ENCODE measurements at places on chromosomes 5 and 9.

GRCh38 chr5:176183321-176184074, 54.7 kb upstream of the SIMC1 start:
- no peak for DNase-seq

DNA sequence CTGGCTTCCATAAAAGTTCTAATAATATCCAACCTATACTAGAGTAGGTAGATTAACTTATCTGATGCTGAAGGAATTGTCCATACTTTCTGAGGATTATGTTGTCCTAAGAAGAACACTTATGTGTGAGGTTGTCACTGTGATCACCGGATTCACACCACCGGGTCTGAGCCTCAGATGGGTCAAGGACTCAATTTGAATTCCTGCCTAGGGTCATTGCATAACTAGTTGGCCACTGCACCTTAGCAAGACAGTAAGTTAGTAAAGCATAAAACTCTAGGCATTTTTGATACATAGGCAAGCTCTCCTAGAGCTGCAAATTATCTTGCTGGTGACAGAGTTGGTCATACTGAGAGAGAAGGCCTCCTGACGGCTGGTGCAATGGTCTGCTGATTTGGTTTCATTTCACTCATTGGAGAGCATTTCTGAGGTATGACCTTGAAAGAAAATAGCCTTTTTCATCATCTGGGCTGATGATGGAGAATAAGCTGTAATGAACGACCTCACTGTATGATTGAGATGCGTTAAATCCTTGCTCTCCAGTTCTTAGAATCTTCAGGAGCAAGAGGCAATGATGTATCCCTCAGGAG, 72.0 kb upstream of the CKMT2 start:
- DNase-seq, result no peak

DNA sequence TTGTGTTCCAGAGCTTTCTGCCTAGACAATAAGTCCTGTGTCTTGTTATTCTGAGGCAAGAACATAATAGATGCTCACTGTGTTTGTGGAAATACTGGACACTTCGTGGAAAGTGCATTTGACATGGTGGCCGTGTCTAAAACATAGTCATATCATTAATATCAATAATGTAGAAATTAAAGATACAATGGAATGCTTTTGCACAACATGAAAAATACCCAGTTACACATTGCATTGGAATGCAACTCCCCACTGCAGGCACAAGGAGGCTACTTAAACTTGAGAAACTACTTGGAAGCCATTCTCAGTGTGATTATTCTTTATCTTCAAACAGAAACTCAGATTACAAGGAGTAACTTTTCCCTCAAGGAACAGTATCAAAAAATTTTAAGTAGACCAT, 145.3 kb upstream of the ZNF462 start:
- no peak for DNase-seq

GRCh38 chr9:129166623-129167557, 11.2 kb downstream of the IER5L start:
- DNase-seq, result no peak

- no peak for DNase-seq
These were observed 86.7 kb upstream of the PCA3 start for GRCh38 chr9:76677481-76678055.

GRCh38 chr5:87113861-87114260, 153.8 kb upstream of the RASA1 start:
- no peak for DNase-seq

GRCh38 chr9:91782708-91783214, 167.3 kb downstream of the ROR2 start:
- no peak for DNase-seq

DNA sequence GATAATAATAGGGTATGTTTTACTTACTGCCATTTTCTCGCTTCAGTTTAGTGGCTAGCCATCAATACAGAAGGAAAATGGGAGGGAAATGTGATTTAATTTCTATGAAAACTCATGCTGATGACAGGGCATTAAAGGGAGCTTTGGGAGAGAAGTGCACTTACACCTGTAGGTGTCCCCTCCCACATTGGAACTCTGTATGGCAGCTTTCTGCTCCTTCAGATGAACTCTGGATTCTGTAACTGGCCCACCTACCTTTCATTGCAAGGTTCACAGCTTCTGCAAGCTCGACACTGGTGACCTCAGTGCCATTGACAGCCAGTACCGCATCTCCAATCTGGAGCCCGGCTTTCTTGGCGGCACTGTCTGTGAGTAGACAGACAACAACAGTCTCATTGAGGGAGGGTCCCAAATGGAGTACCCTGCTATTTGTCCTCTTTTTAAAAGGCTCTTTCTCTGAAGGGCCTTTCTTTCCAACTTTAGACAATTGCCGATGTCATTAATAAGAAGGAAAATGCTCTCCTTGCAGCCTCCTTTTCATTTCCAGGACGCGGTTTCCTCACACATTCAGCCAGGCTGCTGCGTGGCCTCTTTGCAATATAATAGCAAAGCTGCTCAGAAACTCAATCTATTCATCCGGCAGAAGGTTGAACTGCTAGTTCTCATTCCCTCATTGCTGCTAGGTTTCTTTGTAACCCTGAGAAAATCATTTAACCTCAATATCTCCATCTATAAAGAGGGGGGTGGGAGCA, 63.6 kb downstream of the NUDT12 start:
- DNase-seq, result no peak

DNA sequence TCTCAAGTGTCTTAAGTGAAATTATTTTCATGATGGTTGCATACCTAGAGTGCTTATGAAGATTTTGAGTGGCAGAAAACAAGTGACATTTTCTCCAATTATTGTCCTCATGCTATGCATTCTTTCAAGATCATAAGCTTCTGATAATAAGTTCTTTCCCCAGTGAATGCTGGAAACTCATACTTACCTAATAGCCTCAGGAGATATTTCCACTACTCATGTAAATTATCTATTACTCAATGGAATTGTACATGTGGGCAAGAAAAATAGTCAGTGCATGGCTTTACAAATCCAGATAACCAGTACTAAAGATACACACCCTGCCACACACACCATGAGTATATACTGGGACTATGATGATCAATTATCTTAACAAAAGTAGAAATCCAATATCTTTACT, 1219.4 kb upstream of the C9orf72 start:
- no peak for DNase-seq

GRCh38 chr5:10762776-10763500, 1.9 kb upstream of the DAP start:
- no peak for DNase-seq

- DNase-seq, result no peak
These were observed 19.8 kb downstream of the JADE2 start for GRCh38 chr5:134545070-134545868.

DNA sequence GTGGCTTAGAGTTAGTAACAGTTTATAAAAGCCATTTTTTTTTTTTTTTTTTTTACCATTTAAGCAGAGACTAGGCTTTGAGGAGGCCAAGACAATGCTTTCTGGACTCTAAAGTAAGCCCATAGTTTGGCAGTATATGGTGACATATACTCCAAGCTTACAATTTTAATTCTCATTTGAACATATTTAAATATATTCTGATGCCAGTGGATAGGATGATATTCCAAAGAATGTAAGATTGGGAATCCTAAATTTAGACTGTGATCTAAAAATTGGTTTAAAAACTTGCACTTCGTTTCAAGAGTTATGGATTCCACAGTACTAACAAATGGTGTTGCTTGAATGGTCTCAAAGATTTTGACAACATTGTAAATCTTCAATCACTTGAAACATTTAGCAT, 112.1 kb downstream of the CWC27 start:
- DNase-seq, result no peak

DNA sequence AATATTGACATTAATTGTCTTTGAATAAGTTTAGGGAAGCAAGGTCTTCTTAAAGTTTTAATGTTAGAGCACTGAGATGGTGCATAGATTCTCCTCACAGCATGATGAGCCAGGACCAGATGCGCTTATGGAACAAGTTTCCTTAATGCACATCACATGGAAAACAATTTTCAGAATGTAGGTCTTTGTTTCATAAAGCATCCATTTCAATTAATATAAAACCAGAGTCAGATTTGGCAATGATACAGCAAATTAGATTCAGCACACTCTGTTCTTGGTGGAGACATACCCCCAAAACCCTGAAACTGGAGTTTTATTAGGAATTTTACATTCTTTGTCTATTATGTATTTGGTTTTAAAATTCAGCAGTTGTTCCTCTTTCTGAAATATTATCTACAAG, 402.1 kb upstream of the SEMA6A start:
- no peak for DNase-seq

GRCh38 chr9:113599646-113600022, 136.1 kb downstream of the RGS3 start:
- DNase-seq, result no peak

DNA sequence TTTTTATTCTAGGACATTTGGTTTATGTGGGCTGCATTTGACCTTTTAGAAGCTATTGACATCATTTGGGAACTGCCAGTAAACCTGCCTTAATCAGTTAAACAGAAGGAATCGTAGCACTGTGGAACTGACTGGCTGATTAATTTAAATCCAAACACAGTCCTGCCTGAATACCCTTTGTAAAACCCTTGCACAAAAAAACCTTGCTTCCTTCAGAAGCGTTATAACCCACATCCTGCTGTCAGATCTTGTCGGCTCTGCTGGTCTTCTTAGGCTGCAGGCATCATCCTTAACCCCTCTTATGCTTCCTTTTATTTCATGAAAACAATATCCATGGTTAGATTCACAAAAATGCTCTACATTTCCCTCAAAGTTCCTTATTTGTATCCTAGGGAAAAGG, 46.3 kb downstream of the PAM start:
- no peak for DNase-seq

DNA sequence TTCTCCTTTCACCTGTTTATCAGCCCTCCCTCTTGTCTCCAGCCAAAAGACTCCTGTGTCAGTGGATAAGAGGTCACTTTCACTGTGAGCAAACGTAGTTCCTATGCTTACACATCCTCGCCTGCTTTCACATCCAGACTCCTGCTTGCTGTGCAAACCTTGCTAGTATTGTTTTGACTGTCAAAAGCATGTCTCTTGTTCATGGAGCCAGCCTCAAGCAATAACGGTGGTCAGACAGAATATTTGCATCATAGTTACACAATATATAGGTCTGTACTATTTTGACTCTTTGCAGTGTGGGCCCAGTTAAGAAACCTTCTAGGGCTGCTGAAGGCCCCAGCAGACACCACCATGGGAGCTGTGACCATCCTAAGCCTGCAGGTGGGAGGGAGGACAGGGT, 420.0 kb downstream of the SEMA5A start:
- no peak for DNase-seq

GRCh38 chr5:9062873-9063272, 483.0 kb downstream of the SEMA5A start:
- DNase-seq, result no peak

GRCh38 chr5:170338933-170339779, 41.6 kb upstream of the LCP2 start:
- DNase-seq, result peak; percentile 45

DNA sequence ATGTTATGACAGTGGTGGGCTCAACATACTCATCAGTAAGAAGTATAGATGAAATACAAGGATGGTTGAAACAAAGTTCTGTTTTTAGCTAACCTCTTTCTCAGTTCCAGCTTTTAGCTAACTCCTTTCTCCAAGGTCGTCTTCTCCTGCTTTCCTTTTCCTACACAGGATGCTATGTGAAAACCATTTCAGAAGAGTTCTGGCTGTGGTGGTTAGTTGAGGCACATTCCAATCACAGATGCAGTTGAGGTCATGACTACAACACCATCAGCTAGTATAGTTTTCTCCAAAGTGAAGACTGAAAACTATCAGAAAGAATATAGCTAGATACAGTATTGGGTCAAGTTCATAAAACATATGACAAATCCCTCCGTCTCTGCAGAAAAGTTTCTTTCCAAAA, 477.7 kb upstream of the C9orf72 start:
- DNase-seq, result no peak

DNA sequence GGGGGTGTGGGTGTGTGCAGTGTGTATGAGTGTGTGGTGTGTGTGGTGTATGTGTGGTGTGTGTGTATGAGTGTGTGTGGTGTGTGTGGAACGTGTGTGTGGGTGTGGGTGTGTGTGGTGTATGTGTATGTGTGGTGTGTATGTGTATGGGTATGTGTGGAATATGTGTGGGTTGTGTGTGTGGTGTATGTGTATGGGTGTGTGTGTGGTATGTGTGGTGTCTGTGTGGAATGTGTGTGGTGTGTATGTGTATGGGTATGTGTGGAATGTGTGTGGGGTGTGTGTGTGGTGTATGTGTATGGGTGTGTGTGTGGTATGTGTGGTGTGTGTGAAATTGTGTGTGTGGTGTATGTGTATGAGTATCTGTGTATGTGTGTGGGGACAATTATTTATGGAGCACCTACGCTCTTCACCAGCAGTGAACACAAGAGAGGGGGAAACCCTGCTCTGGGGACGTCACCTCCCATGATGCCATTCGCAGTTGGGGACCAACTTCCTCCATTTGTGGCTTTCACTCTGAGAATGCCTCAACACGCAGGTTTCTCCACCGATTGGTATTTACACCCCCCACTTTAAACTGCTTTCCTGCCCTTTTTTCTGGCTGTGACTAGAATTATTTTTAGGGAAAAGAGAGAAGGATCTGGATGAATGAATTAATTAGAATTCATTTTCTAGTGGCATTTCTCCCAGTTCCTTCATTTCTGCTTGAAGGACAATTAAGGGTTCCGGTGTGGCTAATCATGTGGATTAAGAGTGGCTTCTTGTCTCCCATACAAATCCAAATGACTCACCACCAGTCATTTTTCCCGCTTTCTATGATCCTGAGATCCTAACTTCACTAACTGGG, 238.1 kb downstream of the ROR2 start:
- DNase-seq, result peak; percentile 36

DNA sequence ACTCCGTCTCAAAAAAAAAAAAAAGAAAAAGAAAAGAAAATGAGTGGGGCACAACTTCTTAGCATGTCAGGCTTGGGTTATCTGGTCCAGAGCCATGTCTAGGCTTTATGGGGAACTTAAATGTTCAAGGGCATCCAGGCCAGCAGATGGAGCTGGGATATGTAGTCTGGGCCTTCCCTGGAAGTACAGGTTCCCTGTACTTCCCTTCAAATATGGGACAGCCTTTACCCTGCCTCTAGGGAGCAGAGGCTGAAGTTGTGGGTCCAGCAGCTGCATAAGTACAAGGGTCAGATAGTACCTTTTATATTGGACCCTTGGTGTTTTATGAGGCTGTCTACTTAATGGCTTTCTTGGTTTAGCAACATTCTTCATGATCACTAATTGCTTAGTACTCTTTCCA, 42.1 kb downstream of the FAF2 start:
- no peak for DNase-seq

DNA sequence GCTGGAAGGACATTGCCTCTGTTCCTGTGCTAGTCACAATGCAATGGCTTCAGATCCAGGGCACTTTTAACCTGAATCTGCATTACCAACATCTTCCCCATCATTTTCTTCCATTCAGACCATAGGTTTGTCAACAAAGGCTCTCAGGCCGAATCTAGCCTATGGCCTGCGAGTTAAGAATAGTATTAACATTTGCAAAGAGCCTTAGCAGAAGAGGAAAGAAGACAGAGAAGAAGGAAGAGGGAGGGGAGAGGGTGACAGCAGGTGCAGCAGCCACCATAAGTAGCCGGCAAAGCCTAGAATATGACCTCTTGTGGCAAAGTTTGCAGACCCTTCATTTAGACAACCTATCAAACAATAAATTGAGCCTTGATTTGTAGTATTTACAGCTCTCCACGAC, 32.6 kb downstream of the BARX1 start:
- no peak for DNase-seq
